ENCODE measurements at places on chromosomes 7 and 10.

GRCh38 chr7:93920496-93921182 lies 896 bp upstream of the GNG11 start:
- DNase-seq: no peak

GRCh38 chr10:1157615-1157933 lies 101.4 kb downstream of the WDR37 start:
- no peak for DNase-seq

- no peak for DNase-seq
These were observed 214.6 kb upstream of the TMEM72 start for GRCh38 chr10:44696496-44696895.

DNA sequence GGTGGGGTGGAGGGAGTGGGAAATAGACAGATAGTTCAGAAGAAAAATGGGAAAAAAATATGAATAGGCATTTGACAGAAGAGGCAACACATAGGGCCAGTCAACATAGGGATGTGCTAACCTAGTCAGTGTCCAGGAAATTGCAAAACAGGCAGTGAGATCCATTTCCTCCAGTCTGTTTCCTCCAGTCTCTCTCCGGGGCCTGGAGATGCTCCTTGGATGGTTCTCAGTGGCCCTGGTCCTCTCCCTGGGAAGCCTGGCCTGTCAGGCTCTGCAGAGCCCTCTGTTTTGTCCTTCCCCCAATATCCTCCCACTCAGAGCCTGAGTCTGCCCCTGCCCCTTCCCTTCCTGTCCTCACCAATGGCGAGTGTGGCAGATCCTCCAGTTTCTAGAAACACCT lies 52.6 kb downstream of the SYPL1 start:
- DNase-seq: no peak

GRCh38 chr7:130553398-130554029 lies 61.6 kb downstream of the MEST start:
- DNase-seq: peak; percentile 8

- DNase-seq: no peak
These were observed 103.8 kb downstream of the BUB3 start for GRCh38 chr10:123257904-123258456.

- no peak for DNase-seq
These were observed 26.6 kb upstream of the SEMA3D start for GRCh38 chr7:85213500-85213899.

DNA sequence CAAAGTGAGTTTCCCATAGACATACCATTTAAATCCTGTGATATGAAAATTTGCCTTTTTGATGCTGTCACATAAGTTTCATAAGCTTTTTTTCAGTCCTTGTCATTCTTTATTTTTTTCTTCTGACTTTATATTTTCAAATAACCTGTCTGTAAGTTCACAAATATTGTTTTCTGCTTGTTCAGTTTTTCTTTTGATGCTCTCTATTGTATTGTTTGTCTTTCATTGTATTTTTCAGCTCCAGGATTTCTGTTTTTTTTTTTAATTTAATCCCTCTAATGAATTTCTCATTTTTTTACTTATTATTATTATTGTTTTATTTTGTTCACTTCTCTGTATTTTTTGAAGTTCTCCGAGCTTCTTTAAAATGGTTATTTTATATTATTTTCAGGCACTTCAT lies 623.4 kb downstream of the CNTNAP2 start:
- no peak for DNase-seq

GRCh38 chr10:17257466-17258321 lies 29.7 kb downstream of the VIM start:
- peak; percentile 26 for DNase-seq

- no peak for DNase-seq
These were observed 232.0 kb downstream of the SH2D4B start for GRCh38 chr10:80769700-80770160.

DNA sequence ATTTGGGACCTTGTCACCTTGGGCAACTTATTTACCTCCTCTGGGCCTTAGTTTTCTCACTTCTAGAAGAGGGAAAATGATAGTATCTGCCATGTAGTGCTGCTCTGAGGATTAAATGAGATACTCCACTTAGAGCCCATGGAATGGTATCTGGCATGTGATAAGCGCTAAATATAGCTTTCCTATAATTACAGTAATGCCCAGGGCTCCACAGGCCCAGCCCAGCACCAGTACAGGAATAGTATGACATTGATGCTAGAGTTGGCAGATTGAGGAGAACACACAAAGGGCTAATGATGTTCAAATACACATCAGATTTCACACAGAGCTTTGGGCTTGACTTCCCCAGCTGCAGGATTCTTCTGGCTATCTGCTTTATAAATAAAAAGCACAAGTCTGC lies 34.9 kb downstream of the FAS start:
- DNase-seq: no peak

GRCh38 chr10:13046851-13047528 lies 45.5 kb upstream of the CCDC3 start:
- DNase-seq: no peak

- DNase-seq: no peak
These were observed 98.2 kb downstream of the MAPK8 start for GRCh38 chr10:48404646-48405045.

DNA sequence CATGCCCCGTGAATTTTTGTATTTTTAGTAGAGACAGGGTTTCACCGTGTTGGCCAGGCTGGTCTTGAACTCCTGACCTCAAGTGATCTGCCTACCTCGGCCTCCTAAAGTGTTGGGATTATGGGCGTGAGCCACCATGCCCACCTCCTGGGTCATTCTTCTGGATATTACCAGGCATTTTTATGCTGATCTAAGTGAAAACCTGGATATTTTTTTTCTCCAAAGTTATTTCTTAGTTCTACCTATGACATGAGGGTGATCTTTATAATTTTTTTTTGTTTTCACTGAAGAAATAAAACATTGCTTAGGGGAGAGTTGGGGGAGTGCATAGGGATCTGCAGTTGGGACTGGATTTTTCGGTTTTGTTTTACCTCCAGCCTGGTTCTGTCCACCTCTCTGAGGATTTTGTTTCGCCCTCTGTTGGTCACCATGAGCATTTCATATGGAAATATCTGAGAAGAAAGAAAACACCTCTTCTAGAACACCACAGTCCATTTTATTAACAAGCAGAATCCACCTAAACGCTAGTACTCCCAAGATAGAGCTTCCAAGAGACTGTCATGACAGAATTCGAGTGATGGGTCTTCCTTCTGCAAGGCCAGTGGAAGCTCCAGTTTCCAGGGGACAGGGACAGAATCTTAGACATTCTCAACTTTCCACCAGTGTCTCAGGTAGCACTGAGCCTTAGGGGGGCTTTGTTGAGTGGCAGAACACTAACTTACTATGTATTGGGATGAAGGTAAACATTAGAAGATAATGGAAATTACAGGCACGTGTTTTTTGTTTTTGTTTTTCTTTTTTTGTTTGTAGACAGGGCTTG lies 33.4 kb upstream of the AFAP1L2 start:
- DNase-seq: no peak

- DNase-seq: no peak
These were observed 3.1 kb upstream of the IRF5 start for GRCh38 chr7:128934361-128935341.

GRCh38 chr7:151069841-151070573 lies 10.6 kb downstream of the FASTK start:
- no peak for DNase-seq

GRCh38 chr7:142703655-142704305 lies 45.5 kb upstream of the PRSS1 start:
- no peak for DNase-seq

GRCh38 chr10:85851325-85851724 lies 515.3 kb downstream of the GRID1 start:
- DNase-seq: no peak

GRCh38 chr10:63256009-63256773 lies 123.1 kb downstream of the NRBF2 start:
- DNase-seq: no peak

DNA sequence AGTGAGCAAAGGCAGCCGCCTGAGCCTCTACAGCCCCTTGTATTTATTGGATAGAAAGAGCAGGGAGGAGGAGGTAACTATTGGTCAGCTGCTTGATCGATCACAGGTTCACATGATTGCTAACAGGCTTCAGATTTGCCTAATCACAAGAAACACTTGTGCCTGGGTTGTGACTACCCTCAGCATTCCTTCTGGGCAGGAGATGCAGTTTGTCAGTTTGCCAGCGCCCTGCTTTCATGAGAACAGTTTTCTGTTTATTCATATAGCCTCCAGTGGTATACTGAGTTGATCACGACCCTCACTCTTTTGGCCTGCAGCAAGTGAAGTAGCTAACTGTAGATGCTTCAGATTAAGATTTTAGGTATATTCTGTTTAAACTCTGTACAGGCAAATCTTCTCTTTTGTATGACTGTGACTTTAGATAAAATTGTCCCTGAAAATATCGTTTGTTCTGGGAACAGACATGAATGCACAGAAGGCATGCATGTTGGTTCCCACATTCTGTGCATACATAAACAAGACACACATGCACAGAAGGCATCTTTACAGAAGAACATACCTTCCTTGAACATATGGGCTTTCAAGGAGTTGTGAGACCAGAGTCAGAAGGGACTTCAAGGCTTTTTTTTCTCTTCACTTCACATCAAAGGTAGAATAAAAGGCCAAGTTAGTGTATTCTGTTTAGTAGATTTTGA lies 422.4 kb upstream of the STEAP1 start:
- DNase-seq: no peak

GRCh38 chr7:55288070-55288824 lies 76.9 kb upstream of the LANCL2 start:
- DNase-seq: no peak

GRCh38 chr7:130441408-130441869 lies 623 bp upstream of the CEP41 start:
- peak; percentile 95 for DNase-seq

DNA sequence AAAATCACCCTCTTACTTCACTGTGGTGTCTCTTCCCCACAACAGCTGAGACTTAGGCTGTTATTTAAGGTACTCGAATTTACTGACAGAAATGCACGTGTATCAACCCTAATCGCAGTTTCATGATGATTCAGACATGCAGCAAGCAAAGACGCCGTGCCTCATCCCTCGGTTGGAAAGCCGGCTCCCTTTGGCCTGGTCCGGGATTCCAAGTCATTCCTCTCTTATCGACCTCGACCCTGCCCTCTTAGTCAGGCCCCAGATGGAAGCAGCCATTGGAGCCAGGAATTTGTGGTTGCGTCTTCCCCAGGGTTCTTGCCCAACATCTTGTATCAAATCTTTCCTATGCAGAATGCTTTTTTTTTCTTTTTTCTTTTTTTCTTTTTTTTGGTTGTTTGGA lies 229.5 kb downstream of the GATA3 start:
- no peak for DNase-seq

GRCh38 chr7:100516135-100516812 lies 22.7 kb upstream of the AGFG2 start:
- DNase-seq: no peak

GRCh38 chr10:3350617-3351258 lies 178.2 kb upstream of the PITRM1 start:
- DNase-seq: no peak

GRCh38 chr7:128398016-128398840 lies 11.6 kb downstream of the IMPDH1 start:
- peak; percentile 12 for DNase-seq

DNA sequence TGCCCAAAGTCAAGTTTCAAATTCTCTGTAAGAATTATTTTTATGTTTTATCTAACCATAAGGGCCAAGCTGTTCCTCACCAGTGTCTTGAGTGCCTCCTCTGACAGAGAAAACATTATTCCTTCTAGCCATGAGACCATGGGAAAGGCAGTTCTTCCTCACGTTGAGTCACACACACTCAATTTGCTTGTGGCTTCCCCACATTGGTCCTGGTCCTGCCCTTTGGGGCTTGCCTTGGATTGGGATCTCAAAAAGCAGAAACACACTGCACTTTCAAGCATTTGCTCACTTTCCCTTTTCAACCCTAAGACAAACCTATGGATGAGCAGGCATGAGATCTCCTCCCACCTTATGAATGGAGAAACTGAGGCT lies 248.3 kb upstream of the IGFBP3 start:
- DNase-seq: no peak

DNA sequence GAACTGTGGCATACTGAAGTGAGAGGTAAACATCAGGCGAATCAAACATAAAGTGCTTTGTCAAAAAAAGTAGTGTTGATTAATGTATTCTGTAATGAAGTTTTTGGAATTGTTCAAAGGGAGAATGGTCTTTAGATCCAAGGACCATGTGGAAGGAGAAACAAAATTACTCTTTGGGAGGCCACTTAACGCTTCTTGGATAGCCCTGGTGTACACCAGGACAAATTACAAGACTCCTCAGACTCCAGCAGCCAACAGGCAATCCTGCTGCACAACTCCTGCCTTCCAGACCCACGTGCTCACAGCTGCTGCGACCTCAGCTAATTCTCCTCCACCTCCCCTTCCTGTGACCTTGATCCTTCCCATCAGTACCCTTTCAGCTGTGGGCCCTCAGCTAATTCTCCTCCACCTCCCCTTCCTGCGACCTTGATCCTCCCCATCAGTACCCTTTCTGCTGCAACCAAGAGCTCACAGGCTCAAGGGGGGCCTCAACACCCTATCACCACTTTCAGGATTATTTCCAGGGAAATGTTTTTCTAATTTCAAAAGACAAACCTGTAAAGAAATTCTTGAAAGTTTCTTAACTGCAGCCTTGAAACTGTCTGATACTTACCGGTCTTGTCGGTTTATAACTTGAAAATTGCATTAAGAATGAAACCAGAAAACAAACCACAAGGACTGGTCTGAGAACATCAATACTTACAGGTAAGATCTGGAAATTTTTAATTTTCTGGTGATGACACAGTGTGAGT lies 29.7 kb upstream of the DDC start:
- no peak for DNase-seq

- DNase-seq: no peak
These were observed 86.5 kb downstream of the DKK1 start for GRCh38 chr10:52400562-52400961.

GRCh38 chr10:123551259-123551658 lies 114.9 kb upstream of the GPR26 start:
- DNase-seq: no peak

All from DMS79 treated with DMSO at 0.1 percent for 48 hours (cell line).